ENCODE measurements at places on chromosomes 2 and 18. TPM values are rescaled to one million over a fixed set of nuclear protein-coding genes. Genes with fewer than 3 reads are reported as not detected.

The ERBB4 gene
- not detected for total RNA-seq

The SP140 gene
- total RNA-seq = 67.9 TPM

The TCF23 gene
- not detected for total RNA-seq

The BMPR2 gene
- 11.9 TPM for total RNA-seq

The PXDN gene
- 3.6 TPM for total RNA-seq

The KRTCAP3 gene
- total RNA-seq = 6.1 TPM

DNA sequence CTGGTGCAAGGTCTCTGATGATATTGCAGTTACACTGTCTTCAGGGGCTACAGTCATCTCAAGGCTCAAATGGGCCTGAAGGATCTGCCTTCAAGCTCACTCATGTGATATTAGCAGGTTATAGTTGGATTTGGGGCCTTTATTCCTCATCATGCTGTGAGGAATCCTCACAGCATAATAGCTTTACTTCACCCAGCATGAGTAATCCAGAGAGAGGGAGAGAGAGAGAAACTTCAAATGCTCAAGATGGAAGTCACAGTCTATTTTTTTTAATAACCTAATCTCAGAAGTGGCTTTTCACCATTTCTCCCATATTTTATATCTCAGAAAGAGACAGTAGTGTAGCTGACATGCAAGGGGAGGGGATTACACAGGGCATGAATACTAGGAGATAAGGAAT, 658.7 kb downstream of the EPHA4 start:
- no peak overlapping the region for H3K4me3 ChIP-seq

- no peak overlapping the region for H3K27ac ChIP-seq
- no peaks in the 10 kb centered on the region for H3K27me3 ChIP-seq
- H3K4me1 ChIP-seq = no peaks in the 10 kb centered on the region
Observed at GRCh38 chr2:18588049-18588448, 1.3 kb downstream of the NT5C1B start.

DNA sequence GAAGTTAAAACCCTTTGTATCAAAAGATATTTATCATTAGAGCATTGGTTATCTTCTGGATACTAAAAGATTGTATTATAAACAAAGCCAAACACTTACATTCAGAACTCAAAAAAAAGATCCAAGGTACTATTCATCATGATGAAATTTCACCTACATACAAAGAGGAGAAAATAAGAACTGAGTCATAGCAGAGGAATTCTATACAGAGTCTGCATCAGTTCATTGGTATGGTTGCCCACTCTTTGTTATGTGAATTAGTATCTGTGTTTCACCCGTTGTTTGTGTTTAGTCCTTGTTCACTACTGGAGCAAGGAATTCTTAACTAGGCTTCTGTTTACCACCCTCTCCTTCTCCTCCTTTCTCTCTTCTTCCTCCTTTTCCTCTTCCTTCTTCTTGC, 157.9 kb downstream of the LNPK start:
- H3K4me1 ChIP-seq = no peaks in the 10 kb centered on the region
- peaks cover 21% of the 10 kb centered on the region for H3K27me3 ChIP-seq
- H3K27ac ChIP-seq = no peak overlapping the region
- H3K4me3 ChIP-seq = no peak overlapping the region
- H3K36me3 ChIP-seq = no peaks in the 10 kb centered on the region

GRCh38 chr2:210366675-210367080, 51.7 kb upstream of the MYL1 start:
- H3K36me3 ChIP-seq = no peaks in the 10 kb centered on the region
- DNase-seq = no peak
- H3K4me1 ChIP-seq = no peaks in the 10 kb centered on the region

DNA sequence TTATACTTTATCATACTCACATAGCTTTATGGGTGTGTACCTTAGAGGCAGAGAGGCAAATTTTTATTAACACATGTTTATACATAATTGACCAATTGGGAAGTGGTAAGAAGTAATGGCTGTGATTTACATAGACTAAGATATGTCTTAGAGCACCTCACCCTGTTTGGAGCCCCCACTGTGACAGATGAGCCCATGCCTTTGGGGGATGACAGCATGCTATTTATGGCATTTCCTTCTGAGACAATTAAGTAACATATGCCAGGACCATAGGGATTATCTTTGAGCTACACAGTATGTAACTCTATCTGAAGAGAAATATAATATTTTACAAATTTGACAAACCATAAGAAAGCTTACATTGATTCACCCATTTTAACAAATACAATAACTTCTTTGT, 1655.3 kb upstream of the ACVR2A start:
- no peak overlapping the region for H3K4me3 ChIP-seq
- H3K36me3 ChIP-seq = no peaks in the 10 kb centered on the region
- DNase-seq = no peak
- H3K27me3 ChIP-seq = no peaks in the 10 kb centered on the region

- H3K4me1 ChIP-seq = no peaks in the 10 kb centered on the region
- H3K27ac ChIP-seq = no peak overlapping the region
- H3K4me3 ChIP-seq = no peak overlapping the region
- no peaks in the 10 kb centered on the region for H3K36me3 ChIP-seq
- DNase-seq = no peak
- H3K27me3 ChIP-seq = no peaks in the 10 kb centered on the region
Observed at GRCh38 chr2:223501641-223502040, 100.5 kb downstream of the SCG2 start.

- H3K36me3 ChIP-seq = no peaks in the 10 kb centered on the region
- H3K4me3 ChIP-seq = no peak overlapping the region
- DNase-seq = no peak
- no peaks in the 10 kb centered on the region for H3K4me1 ChIP-seq
- H3K27ac ChIP-seq = no peak overlapping the region
Observed at GRCh38 chr2:55384786-55385185, 34.9 kb downstream of the CCDC88A start.

- no peak overlapping the region for H3K4me3 ChIP-seq
- no peaks in the 10 kb centered on the region for H3K36me3 ChIP-seq
- no peak overlapping the region for H3K27ac ChIP-seq
- H3K27me3 ChIP-seq = peaks cover 10% of the 10 kb centered on the region
Observed at GRCh38 chr2:58449286-58450010, 208.3 kb upstream of the FANCL start.

DNA sequence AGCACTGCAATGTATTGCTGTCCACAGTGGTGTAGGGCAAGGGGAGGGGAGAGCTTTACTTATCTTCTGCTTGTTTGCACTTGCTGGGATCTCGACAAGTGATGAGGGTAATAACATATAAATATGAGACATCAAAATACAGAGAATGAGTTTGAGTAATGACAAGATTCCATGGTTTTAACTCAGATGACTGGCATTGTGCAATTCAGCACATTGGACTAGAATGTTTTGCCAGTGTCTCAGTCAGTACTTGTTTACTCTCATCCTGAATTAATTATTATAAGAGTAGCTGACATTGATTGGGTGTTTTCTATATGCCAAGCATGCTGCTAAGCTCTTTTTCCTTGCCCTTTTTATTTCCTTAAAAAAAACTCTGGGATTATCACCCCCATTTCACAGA, 306.7 kb upstream of the MMADHC start:
- no peaks in the 10 kb centered on the region for H3K4me1 ChIP-seq
- H3K27me3 ChIP-seq = no peaks in the 10 kb centered on the region
- H3K4me3 ChIP-seq = no peak overlapping the region
- DNase-seq = no peak

DNA sequence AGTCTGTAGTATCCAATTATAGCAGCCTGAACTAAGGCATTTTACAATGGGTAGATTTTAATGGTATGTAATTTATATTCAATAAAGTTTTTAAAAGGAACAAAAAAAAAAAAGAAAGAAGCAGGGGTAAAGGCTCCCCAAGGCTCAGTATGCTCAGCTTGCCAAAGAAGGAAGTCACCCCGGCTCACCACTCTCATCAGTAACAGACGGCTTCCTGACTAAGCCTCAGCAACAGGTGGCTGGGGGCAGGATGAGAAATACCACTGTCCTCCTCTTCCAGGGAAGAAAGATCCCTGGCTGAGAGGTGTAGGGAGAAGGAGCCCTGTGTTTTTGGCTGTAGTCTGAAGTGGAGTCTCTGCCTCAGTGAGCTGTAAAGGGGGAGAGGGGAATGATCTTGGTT, 121.2 kb downstream of the ARHGEF4 start:
- no peak for DNase-seq
- H3K4me3 ChIP-seq = no peak overlapping the region
- H3K4me1 ChIP-seq = no peaks in the 10 kb centered on the region
- peaks cover 30% of the 10 kb centered on the region for H3K27me3 ChIP-seq
- H3K27ac ChIP-seq = no peak overlapping the region

GRCh38 chr2:129717560-129718130, 261.8 kb upstream of the RAB6C start:
- H3K36me3 ChIP-seq = no peaks in the 10 kb centered on the region
- H3K27ac ChIP-seq = no peak overlapping the region
- H3K4me3 ChIP-seq = no peak overlapping the region
- peaks cover 16% of the 10 kb centered on the region for H3K27me3 ChIP-seq
- no peak for DNase-seq

GRCh38 chr18:9771977-9772660, 64.0 kb downstream of the RAB31 start:
- no peak for DNase-seq
- H3K4me3 ChIP-seq = peak overlapping the region; percentile 48
- peaks cover 20% of the 10 kb centered on the region for H3K27me3 ChIP-seq
- no peaks in the 10 kb centered on the region for H3K36me3 ChIP-seq
- H3K4me1 ChIP-seq = peaks cover 22% of the 10 kb centered on the region

GRCh38 chr2:72765997-72766609, 59.7 kb downstream of the EXOC6B start:
- DNase-seq = no peak
- H3K27ac ChIP-seq = no peak overlapping the region
- H3K4me3 ChIP-seq = no peak overlapping the region

GRCh38 chr2:9693196-9693491, 62.3 kb upstream of the YWHAQ start:
- peaks cover 12% of the 10 kb centered on the region for H3K4me1 ChIP-seq
- no peak for DNase-seq
- no peaks in the 10 kb centered on the region for H3K27me3 ChIP-seq
- no peak overlapping the region for H3K27ac ChIP-seq
- no peaks in the 10 kb centered on the region for H3K36me3 ChIP-seq

DNA sequence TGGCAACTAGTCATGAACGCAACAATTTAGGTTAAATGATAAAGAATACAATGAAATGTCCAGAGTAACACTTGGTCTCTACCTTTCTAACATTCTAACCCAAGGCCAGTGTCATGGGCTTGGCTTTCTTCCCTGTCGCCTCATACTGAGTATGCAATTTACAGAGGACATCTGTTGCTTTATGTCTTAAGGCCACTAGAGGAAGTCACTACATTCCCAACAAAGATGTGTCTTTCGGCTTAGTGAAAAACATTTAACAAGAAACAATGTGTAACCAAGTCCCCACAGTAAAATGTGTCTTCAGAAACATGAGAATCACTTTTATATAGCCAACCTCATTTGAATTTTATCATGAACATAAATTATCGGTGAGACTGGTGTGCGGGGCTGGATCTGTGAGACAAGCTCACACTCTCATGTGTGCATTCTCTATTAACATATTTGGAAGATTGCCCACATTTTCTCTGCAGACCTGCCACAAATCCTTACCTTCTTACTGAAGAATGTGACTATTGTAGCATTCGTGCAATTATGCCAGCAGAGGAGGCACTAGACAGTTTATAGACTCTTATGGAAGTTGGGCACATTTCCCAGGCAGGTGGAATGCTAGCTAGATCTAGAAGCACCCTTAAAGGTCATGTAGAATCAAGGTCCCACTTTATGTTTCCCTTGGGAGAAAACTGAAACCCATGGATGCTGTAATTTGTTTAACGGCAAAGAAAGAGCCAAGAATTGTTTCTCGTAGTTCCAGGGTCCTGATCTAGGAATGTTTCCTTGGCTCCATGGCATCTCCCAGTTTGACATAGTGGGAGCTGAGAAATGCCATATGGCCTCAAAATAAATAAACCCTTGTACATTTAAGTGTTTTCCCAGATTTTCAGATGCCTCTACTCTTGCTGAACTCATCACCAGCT, 101.8 kb downstream of the CD226 start:
- H3K27me3 ChIP-seq = no peaks in the 10 kb centered on the region
- no peak overlapping the region for H3K27ac ChIP-seq
- no peak for DNase-seq
- no peaks in the 10 kb centered on the region for H3K4me1 ChIP-seq
- no peaks in the 10 kb centered on the region for H3K36me3 ChIP-seq
- H3K4me3 ChIP-seq = no peak overlapping the region

DNA sequence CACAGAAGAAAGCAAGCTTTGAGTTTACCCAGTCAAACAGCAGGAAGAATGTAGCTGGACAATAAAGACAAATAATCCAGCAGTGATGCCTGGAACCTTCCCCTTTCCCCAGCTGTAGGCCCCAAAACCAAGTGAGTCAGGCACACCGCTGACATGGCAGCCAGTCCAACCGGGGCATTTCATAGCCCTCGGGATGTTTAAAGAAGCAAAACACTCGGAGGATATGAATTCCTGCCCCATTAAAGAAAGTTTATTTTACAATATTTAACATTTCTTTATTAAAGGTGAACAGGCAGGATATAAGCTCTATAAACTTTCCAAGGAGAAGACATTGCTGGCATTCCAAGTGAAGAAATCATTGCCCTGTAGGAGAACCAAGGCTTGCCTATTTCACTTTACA, 507.6 kb upstream of the TNP1 start:
- no peak overlapping the region for H3K4me3 ChIP-seq
- DNase-seq = no peak
- H3K27me3 ChIP-seq = peaks cover 2% of the 10 kb centered on the region
- peaks cover 4% of the 10 kb centered on the region for H3K36me3 ChIP-seq
- no peak overlapping the region for H3K27ac ChIP-seq

DNA sequence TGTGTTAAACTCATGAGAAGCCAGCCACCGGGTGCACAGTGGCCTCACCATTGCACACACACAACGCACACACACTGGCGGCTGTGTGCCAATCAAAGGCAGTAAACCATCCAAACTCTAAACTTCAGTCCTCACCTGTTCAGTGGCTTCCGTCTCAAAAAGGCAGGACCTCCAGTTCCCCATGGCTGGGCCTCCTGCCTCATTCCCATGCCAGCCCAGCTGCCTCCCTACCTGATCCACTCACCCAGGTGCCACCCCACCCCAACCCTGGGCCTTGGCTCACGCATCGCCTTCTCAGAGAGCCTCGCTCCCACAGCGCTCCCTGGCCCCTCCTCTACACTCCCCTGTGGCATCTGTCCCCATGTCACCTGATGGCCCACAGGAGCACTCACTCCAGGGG, 190.9 kb downstream of the EIPR1 start:
- H3K27ac ChIP-seq = peak overlapping the region; percentile 81
- H3K4me1 ChIP-seq = no peaks in the 10 kb centered on the region
- H3K27me3 ChIP-seq = no peaks in the 10 kb centered on the region
- peak; percentile 34 for DNase-seq

- no peak overlapping the region for H3K27ac ChIP-seq
- H3K4me3 ChIP-seq = no peak overlapping the region
- H3K4me1 ChIP-seq = peaks cover 15% of the 10 kb centered on the region
- H3K36me3 ChIP-seq = no peaks in the 10 kb centered on the region
- DNase-seq = no peak
Observed at GRCh38 chr2:147660680-147661079, 184.1 kb upstream of the ACVR2A start.

GRCh38 chr18:39624961-39625360, 2059.4 kb upstream of the CELF4 start:
- no peak overlapping the region for H3K27ac ChIP-seq
- H3K36me3 ChIP-seq = no peaks in the 10 kb centered on the region
- no peak overlapping the region for H3K4me3 ChIP-seq
- no peaks in the 10 kb centered on the region for H3K27me3 ChIP-seq
- H3K4me1 ChIP-seq = no peaks in the 10 kb centered on the region
- DNase-seq = no peak

- H3K27me3 ChIP-seq = no peaks in the 10 kb centered on the region
- peaks cover 7% of the 10 kb centered on the region for H3K4me1 ChIP-seq
- DNase-seq = no peak
- no peak overlapping the region for H3K4me3 ChIP-seq
- H3K36me3 ChIP-seq = no peaks in the 10 kb centered on the region
Observed at GRCh38 chr2:168345601-168346000, 98.2 kb upstream of the STK39 start.
